ENCODE measurements at places on chromosomes 1 and 21.

DNA sequence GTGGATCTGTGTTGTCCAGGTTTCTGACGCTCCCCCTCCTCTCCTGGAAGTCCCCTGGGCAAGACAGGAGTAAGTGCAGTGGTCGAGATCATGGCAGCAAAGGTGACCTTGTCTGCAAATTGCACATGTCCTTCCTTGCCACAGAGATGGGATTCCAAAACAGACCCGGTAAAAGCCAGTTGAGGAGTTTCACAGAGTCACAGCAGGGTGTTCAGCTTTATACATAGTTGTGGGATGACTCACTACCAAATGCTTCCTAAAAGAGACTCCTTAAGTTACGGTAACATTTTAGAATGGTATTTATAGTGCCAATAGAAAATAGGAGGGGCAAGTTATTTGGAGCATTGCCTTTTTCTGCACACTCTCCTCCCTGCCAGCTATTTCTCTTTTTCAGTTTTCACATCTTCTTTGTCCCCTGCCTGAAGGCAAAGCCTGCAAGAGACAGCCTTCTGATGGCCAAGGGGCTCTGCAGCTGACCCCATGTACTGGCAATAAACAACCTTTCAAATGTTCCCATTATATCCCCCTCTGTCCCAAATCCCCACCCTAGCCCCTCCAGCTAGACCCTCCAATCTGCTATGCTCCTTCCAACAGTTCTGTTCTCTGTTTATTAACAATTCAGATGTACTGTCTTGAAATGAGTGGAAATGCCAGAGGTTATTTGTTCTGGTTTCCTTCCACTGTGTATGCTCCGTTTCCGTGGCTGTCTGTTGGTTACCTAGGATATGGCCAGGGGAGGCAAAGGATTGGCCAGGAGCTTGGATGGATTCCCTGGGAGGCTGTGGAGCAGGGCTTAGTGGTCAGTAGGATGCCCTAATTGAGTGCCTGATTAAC lies 115.0 kb downstream of the TGFB2 start:
- DNase-seq: no peak

DNA sequence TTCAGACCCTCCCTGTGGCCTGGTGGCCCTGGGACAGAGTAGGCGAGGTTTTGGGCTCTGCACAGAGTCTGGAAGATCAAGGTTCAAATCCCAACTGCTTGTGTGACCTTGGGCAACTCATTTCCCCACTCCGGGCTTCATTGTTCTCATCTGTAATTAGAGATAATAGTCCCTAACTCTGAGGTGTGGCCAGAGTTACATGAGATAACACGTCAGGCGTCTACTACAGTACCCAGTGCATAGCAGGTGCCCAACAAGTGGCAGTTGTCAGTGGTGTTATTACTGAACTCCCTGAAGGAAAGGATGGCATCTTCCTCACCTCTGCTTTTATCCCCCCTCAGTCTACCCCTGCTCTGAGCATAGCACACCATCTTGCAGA lies 20.8 kb downstream of the RAP1GAP start:
- no peak for DNase-seq

GRCh38 chr1:23997812-23998211 lies 17.7 kb upstream of the SRSF10 start:
- DNase-seq: no peak

GRCh38 chr1:211708006-211708405 lies 32.6 kb upstream of the NEK2 start:
- no peak for DNase-seq

GRCh38 chr1:183194527-183195141 lies 8.6 kb downstream of the LAMC2 start:
- DNase-seq: no peak

DNA sequence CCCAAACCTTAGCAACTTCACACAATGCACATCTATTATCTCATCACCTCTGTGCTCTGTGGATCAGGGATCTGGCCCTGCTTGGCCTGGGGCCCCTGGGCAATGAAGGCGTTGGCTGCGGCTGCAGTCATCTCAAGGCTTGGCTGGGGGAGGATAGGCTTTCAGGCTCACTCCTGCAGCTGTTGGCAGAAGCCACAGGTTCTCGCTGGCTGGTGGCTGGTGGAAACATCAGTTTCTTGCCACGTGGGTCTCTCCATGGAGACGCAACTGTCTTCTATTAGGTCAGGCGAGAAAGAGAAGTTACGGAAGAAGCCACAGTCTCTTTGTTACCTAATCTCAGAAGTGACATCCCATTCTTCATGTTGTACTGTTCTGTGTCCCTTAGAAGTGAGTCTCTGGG lies 3.6 kb upstream of the NPPA start:
- no peak for DNase-seq

DNA sequence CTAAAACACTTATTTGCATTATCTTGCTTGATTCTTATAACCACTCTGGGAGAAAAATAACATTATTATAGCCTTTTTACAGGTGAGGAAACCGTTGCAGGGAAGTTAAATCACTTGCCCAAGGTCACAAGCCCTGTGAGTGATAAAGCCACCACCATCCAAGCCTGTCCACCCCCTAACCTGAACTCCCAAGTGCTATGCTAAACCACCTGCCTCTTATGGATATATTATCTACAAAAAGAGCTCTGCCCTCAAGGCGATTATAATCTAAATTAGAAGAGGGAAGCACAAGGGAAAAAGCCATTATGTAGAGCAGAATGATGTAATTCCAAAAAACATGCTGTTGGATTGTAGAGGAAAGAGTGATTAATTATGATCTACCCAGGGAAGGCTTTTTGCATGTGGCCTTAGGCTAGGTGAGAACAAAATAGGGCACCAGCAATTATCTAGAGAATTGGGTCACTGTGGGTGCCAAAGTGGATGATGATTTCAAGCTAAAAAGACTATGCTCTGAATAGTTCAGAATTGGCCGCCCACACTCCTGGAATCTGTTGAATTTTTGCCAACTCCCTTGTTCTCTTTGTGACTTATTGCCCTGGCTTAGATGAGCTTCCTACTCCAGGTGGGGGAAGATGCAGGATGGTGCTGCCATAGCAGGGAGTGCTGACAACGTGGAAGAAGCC lies 205.3 kb downstream of the FGGY start:
- DNase-seq: no peak

DNA sequence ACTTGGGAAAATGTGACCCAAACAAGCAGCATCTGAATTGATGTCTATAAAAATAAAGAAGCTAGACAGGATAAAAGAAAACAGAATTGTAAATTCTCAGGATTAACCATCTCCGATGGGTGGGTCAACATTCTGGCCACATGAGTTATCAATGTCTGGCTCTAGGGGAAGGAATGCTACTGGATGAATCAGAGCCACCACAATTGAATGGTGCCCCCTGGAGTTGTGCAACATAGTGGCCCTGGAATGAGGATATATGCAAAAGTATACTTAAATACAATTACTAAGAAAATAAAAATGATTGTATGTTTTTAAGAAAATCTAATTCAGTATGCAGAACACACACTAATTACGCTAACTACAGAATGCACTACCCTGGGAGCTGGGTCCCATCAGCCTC lies 185.6 kb downstream of the TGFBR3 start:
- no peak for DNase-seq

GRCh38 chr1:37020653-37021277 lies 13.6 kb downstream of the GRIK3 start:
- DNase-seq: no peak

- DNase-seq: peak; percentile 4
Observed at GRCh38 chr1:119141020-119141424, 569 bp upstream of the WARS2 start.

- no peak for DNase-seq
Observed at GRCh38 chr21:18522181-18522972, 118.8 kb upstream of the TMPRSS15 start.

GRCh38 chr1:181064011-181064623 lies 24.4 kb upstream of the IER5 start:
- no peak for DNase-seq

- no peak for DNase-seq
Observed at GRCh38 chr1:97529600-97529999, 391.2 kb downstream of the DPYD start.

- peak; percentile 31 for DNase-seq
Observed at GRCh38 chr1:12617511-12617900, 504 bp downstream of the DHRS3 start.

- no peak for DNase-seq
Observed at GRCh38 chr1:58123051-58123450, 423.5 kb downstream of the OMA1 start.

DNA sequence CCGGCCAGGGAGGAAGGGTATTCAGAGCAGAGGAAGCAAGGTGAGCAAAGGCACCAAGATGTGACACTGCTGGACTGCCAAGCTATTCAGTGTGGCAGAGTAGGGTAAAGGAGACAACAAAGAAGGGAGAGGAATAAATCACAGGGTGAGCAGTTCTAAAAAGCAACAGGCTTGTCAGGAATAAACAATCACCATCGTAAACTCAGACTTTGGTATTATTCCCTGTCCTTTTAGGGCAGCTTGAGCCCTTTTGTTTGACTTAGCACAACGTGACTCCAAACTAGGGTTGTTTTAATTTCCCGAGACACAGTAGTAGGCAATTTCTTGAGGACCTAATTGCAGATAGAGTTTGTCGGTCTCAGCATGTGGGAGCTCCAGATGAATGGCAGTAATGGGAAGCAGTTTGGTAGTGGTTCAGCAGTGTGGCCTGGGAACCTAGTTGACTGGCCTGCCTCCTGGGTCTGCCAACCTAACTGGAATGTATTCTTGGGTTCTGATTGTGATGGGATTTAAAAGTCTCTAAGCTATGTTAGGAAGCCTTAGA lies 4.3 kb downstream of the CR1L start:
- no peak for DNase-seq

DNA sequence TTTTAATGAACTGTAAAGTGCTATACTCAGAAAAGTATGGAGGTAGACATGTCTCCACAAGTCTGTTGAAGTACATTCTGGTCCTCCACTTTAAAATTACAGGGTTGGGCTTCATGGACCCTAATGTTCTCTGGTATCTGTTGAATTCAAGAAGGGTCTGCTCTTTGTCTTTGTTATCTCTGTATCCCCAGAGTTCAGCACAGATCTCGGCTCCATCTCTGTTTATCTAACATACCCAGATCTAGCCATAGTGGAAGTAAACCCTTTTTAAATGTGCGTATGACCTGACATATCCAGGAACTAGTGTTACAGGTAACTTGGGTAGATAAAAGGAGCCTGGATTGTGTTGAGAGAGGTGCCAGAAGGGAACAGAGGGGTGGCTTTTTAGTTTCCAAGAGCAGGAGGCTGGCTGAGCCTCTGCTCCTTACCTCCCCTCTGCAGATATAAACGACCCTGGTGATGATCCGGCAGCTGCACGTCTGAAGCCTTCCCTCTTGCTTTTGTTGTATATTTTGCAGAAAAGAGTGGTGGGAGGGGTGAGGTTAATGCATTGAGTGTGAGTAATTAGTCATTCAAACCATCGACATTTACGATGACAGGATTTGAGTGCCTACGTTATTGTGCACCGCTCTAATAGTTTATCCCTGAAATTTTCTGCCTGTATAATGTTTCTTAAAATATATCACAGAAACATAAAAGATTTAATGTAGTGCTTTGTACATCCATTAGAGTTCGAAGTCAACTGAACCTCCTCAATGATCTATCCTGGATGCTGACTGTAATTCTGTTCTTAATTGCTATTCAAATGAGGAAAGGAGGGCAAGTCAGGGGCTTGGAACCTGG lies 30.8 kb downstream of the ELAVL4 start:
- DNase-seq: no peak

- DNase-seq: no peak
Observed at GRCh38 chr1:234862944-234863515, 253.1 kb upstream of the IRF2BP2 start.

DNA sequence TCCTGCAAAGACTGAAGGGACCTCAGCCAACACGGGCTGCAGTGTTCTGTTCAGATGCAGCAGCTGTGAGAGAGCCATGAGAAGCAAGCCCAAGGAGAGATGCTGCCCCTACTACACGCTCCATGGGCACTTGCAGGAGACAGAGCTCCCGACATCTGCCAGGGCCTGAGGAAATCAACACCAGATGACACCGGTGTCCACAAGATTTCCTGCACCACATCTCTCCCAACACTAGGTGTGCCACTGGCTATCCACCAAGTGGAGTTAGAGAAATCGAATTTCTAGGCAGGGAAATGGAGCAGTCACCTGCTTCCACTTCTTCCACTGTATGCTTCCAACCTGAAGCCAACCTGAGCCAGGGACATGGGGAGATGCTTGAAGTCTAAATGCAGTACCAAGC lies 445.3 kb downstream of the RWDD3 start:
- no peak for DNase-seq

- peak; percentile 29 for DNase-seq
Observed at GRCh38 chr1:206808615-206809014, 36.3 kb upstream of the IL10 start.

DNA sequence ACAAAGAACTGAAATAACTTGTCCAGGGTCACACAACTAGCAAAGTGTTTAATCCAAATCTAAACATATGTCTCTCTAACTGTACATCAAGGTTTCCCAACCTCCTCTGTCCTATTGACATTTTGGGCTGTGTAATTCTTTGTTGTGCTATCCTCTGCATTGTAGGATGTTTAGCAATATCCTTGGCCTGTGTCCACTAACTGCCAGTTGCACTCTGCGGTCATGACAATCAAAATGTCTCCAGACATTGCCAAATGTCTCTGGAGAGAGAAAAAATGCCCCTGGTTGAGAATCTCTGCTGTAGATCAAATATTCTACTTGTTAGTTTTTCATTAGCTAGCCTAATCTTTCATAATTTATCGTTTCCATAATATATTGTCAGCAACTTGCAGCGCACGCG lies 353.4 kb upstream of the NEGR1 start:
- DNase-seq: no peak

DNA sequence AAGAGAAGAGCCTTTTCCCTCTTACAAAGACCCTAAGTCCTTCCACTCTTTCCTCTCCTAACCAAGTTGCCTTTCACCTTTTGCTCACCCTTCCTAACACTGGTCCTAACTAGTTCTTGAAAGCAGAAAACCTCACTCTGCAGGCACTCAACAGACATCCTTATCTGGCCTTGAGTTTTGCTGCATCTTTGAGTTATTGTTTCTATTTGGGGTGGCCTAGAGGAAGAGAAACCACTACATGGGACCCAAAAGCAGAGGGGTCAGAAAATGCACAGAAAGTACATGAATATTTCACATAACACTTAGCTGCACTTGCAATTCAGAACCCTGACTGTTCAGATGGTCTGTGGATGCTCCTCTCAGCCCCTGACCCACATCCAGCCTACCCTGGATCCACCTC lies 178.3 kb upstream of the SYT6 start:
- DNase-seq: no peak

DNA sequence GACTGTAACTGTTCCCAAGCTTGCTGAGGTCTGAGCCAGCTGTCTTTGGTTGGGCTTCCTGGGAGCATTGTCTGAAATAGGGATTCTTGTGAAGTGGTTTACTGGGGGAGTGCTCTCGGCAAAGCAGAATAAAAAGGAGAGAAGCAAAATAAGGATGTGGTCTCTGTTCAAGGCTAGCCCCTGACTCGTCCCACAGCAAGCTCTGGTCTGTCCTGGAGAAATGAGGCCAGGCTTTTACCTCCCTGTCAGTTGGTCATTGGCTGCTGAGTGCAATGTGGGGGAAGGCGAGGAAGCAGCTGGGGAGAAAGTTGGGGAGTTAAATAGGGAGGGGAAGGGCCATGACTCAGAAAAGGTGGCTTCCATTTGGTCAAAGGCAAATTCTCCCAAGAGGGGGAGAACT lies 303.9 kb upstream of the DUSP10 start:
- no peak for DNase-seq
